ENCODE measurements at places on chromosomes 7 and 10.

GRCh38 chr7:79211724-79212123 is 241.7 kb downstream of the MAGI2 start:
- ATAC-seq, result no peak

DNA sequence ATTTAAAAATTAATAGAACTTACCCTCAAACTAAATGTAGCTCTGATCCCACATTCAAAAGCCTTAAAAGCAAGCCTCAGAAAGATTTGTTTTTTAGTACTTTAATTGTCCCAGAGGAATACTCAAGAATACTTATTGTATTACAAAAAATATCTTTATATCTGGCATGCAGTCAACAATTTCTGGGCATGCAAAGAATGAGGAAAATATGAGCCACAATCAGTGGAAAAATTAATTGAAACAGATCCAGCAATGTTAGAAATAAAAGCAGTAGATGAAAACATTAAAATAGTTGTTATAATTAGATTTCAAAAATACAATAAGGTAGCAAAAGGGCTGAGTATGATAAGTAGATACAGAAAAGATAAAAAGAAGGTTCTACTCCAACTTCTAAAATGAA is 154.7 kb downstream of the PON1 start:
- no peak for ATAC-seq

- no peak for ATAC-seq
These were observed 119.8 kb upstream of the NPVF start for GRCh38 chr7:25348104-25348503.

GRCh38 chr7:114806590-114807162 is 115.2 kb upstream of the MDFIC start:
- ATAC-seq, result no peak

DNA sequence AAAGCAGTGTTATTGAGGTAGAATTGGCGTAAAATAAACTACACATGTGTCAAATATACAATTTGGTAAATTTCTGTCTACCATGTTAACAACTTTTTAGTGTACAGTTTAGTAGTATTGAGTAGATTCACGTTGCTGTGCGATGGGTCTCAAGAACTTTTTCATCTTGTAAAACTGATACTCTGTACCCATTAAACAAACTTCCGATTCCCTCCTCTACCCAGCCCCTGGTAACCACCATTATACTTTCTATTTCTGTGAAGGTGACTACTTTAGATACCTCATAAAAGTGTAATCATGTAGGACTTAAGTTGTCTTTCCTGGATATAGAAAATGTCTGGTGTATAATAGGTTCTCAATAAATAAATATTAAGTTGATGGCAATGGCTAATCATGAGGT is 408.5 kb upstream of the POT1 start:
- no peak for ATAC-seq

DNA sequence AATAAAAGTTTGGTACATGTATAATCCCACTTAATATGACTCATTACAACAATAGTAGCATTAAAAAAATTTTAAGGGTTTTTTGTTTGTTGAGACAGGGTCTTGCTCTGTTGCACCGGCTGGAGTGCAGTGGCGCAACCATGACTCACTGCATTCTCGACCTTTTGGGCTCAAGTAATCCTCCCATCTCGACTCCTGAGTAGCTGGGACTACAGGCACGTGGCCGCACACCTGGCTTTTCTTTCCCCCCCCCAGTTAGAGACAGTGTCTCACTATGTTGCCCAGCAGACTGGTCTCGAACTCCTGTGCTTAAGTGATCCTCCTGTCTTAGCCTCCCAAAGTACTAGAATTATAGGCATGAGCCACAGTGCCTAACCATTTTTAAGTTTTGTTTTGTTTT is 40.7 kb downstream of the KMT2C start:
- ATAC-seq, result no peak

DNA sequence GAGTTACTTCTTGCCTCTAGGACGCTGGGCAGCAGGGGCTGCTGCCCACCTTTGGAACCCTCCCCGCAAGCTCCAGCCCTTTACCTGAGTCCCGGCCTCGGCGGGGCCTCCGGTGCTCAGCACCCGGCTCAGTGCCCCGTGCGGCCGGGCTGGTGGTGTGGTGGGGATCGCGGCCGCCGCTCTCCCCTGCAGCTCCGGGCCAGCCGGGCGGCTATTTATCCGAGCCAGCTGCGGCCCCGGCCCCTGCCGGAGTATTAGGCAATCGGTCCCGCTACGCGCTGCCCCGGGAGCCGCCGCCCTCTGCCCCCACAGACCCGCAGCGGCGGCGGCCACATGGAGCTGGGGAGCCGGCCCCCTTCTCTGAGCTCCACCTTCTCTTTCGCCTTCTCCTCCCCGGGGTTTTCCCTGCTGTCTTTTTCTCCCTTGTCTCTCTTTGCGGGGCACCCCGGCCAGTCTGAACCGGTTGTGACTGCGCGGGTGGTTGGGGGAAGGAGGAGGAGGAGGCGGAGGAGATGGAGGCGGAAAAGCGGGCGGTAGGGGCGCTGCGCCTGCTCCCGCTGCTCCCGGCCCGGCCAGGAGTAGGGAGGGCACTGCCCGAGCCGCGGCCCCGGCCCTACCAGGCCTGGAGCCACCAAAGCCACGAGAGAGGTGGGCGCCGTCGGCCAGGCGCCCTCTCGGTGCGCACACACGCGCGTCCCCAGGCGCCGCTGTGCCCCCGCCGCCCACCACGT is at the start of gene SLC16A9:
Gene SLC16A9 (minus strand): TSS at position 456 of the 731 bp plus-strand sequence. CDS start 25,559 bp downstream, outside the sequence.
- ATAC-seq, result peak; percentile 82

- ATAC-seq, result no peak
These were observed 167.8 kb upstream of the MYO3A start for GRCh38 chr10:25766213-25766612.

DNA sequence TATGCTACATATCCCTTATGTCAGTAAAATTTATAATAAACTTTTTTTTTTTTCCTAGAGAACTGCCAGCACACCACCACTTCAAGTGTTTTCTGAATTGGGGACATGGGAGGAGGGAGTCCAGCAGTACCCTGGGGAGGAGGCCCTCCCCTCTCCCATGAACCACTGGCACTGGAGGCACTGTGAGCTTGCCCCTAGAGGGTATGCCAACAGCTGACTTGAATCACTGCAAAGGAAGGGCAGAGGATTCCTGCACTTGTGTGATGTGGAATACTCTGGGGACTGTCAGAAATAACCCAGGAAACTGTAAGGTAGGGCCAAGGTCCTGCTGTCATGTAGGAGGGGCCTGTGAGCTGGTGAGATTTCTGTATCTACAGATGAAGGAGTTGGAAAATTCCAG is 8.5 kb upstream of the ARMS2 start:
- no peak for ATAC-seq

DNA sequence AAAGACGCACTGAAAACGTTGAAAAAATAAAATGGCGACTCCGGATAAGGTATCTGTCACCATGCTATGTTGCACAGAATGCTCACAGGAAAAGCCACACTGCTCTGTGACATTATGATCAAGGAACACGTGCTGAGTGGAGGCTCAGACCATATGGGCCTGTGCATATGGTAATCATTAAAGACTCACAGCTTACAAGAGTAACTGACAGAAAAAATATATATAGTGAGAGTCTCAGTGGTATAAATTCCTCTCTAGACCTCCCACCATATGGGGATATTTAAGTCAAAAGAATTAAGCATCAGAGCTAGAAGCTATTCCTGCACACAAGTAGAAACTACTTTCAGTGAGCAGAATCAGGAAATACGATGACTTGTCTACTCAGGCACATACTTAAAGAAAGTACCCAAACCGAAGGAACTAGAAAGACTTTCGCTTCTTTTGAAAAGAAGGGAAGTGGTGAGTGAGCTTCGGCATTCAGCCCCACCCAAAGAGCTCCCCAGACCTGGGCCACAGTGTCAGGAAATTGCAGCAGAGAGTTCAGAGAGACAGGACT is 65.1 kb upstream of the MPP7 start:
- peak; percentile 94 for ATAC-seq

DNA sequence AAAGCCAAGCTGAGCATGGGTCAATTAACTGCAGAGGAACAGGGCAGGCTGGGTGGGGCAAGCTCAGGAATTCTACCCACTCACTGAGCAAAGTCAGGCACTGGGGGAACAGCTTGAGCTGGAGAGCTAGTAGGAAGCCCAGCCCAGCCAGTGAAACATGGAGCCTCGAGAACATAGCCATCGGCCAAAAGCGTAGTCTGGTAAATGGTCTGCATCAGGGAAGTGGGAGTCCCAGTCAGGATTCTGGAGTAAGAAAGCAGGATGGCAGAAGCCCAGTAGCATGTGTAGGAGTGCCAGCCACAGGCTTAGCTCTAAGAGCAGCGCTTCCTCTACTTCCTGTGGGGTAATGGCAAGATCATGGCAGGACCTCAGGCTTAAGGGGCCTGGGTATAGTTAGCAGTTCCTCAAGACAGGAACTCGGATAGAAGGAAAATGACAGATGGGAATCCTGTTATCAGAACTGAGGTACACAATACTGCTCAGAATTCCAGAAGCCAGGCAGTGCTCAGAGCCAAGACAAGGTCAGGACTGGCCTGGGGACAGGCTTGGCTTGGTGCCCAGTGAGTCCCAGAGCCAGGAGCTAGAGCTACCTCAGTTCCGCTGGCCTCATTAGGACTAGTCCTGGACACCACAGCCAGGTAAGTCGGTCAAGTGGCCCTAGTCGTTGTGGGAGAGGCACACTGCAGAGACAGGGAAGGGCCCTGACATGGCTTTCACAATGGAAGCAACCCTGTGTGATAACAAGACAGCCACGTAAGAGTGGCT is 65.4 kb upstream of the MXI1 start:
- ATAC-seq, result no peak

GRCh38 chr10:93147281-93147680 is 73.6 kb downstream of the CYP26A1 start:
- no peak for ATAC-seq

- ATAC-seq, result no peak
These were observed 50.3 kb upstream of the ATP6V0A4 start for GRCh38 chr7:138848056-138848980.

Measured in activated T-helper 17 cell treated with anti-CD3 and anti-CD28 coated beads, Interleukin-2, amount 50 U/mL, for 72 hours (primary cell).